ENCODE measurements at places on chromosomes 12 and 14. TPM values are rescaled to one million over a fixed set of nuclear protein-coding genes. Genes with fewer than 3 reads are reported as not detected.
A peak's percentile ranks its signal among the peaks of the same experiment; 100 is the strongest.

The RASSF8 gene
- 0.37 TPM for total RNA-seq

DNA sequence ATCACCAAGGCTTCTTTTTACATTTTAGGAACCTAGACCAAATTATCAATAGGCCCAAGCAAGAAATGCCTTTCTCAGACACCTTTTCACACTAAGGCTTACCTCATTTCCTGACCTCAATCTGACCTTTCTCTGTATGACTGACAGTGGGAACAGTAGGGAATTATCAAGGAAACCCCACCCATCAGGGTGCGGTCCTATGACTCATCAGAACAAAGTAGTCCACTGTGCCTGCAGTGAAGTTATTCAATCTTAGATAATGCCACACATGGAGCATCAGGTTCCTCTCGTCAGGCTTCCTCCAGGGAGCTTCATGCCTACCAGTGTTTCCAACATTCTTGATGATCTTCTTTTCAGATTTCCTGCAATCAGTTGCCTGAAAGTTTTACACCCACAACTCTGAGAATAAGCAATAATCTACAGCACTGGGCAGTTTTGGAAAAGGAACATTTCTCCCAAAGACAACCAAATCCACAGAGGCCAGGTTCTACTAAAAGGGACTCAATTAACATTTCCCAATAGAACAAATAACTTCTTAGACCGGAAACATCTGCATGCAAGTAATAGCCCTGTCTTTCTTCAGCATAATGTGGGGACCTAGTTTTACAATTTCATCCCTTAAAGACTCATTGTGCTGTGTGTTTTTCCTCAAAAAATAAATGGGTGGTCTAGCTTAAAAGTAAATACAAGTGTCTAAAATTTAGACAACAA, 35.9 kb upstream of the TMTC2 start:
- H3K36me3 ChIP-seq: no peaks in the 10 kb centered on the region
- peak; percentile 70 for DNase-seq
- H3K4me1 ChIP-seq: peaks cover 11% of the 10 kb centered on the region
- no peak overlapping the region for H3K4me3 ChIP-seq
- no peaks in the 10 kb centered on the region for H3K27me3 ChIP-seq

DNA sequence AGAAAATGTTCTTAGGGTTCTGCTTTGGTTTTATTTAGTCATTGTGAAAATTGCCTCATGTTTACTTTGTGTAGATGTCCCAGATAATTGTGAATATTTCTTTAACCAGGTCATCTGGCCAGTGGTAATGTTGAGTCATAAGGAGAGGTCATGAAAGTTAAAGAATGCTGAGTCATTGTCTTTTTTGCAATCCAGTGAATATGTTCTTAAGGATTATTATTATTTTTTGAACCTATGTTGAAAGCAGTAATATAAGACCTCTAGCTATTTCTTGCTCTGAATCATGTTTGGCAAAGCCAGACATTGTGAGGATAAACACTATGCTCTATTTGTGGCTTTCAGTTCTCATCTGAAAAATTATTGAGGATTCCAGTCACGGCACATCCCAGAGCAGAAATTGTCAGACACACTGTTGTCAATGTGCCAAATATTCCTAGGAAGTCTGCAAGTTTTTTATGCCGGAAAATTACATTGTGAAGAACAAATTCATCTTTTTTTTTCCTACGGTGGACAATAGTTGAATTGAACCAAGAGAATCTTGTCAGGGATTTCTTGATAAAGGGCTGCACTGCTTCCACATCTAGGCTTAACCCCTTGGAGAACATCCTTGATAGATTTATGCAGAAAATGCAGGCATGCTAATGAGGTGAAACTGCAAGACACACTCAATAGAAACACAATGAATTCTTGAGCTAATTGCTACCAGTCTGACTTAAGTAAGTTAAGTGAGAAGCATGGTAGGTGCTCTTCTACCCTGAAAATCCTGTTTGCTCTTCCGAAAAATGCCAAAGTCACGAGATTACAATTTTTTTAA, 369.6 kb downstream of the ATP23 start:
- H3K27me3 ChIP-seq: no peaks in the 10 kb centered on the region
- H3K4me3 ChIP-seq: no peak overlapping the region
- DNase-seq: no peak
- H3K4me1 ChIP-seq: no peaks in the 10 kb centered on the region
- H3K27ac ChIP-seq: no peak overlapping the region

The CMKLR1 gene
- not detected for total RNA-seq

The GALNT6 gene
- total RNA-seq: 12.8 TPM

DNA sequence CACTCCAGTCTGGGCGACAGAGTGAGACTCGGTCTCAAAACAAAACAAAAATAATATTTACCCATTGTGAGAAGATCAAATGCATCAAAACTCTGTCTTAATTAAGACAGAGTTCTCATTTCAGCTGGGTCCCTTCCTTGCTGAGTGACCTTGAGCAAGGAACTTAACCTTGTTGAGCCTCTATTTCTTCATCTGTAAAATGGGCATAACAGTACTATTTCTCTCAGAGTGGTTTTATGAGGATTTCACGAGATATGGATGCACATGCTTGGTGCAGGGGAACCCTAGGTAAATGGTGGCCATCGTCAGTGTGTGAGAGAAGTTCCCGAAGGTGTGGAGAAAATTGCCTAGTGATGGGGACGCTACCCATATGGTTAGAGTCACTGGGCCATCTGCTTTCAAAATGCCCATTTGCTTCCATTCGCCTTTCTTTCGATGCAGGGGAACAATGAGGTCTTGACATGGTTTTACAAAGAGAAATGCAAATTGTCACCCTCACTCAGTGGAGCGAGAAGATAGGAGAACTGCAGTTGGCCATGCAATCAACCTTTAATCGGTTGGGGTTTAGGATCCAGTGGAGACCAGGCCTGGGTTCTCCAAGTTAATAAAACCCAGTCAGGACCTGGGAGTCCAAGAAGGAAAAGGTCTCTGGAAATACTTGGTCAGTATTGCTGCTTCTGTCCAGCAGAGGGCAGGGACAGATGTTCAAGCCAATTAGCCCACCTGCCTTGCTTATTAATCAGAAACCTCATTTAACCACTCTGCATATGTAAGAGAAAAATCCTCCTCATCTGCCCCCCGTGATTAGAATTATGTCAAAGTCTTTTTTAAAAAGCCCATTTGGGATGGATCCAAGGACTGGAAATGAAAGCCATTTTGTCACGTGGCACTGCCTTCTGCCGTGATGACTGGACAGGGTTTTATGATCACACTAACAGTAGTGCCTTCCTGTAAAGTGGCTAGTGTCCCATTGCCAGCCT, 37.2 kb downstream of the CFAP251 start:
- peaks cover 7% of the 10 kb centered on the region for H3K27me3 ChIP-seq
- no peak for DNase-seq
- no peak overlapping the region for H3K4me3 ChIP-seq
- H3K36me3 ChIP-seq: no peaks in the 10 kb centered on the region

GRCh38 chr12:6189028-6189427, 11.2 kb upstream of the CD9 start:
- peaks cover 41% of the 10 kb centered on the region for H3K27me3 ChIP-seq
- no peak overlapping the region for H3K4me3 ChIP-seq
- H3K27ac ChIP-seq: no peak overlapping the region
- no peaks in the 10 kb centered on the region for H3K36me3 ChIP-seq
- no peaks in the 10 kb centered on the region for H3K4me1 ChIP-seq

DNA sequence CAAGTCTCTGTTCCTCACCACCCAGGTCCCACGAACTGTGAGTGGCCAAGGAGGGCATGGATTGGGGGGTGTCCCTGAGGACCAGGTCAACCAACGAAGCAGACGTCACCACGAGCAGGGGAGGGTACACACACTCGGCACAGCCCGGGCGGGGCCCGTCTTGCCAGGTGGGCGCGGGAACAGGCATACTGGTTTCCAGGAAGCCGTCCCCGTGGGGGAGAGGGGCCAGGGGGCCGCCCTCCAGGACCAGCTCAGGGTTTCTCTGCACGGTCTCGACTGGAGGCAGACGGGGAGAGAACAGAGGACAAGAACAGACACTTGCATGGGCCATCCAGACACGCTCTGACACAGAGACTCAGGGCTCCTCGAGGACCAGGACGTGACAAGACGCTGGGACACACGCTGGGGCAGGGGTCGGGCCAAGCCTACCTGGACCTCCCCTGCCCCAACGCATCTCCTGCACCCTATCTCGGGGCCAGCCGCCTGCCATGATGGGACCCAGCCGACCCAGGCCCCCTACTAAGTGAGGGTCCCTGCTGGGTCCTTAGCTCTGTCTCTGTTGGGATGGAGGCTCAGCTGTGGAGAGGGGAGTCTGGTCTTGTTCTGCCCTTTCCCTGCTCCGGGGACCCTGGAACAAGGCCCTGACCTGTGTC, 11.3 kb downstream of the ARL6IP4 start:
- DNase-seq: no peak
- H3K4me1 ChIP-seq: peaks cover 3% of the 10 kb centered on the region
- H3K36me3 ChIP-seq: peaks cover 2% of the 10 kb centered on the region
- H3K27ac ChIP-seq: no peak overlapping the region
- no peak overlapping the region for H3K4me3 ChIP-seq

The TESPA1 gene
- 168 TPM for total RNA-seq

The GLS2 gene
- total RNA-seq: 2.4 TPM

- H3K4me3 ChIP-seq: no peak within 1 kb of the TSS
- no peak for DNase-seq
- H3K27ac ChIP-seq: no peak within 1 kb of the TSS
- no peaks in the 10 kb centered on the region for H3K4me1 ChIP-seq
Observed at GRCh38 chr12:77830583-77831351, at the start of gene NAV3. NAV3 (plus strand) TSS chr12:77830894; CDS start chr12:77831462, 568 bp downstream.

DNA sequence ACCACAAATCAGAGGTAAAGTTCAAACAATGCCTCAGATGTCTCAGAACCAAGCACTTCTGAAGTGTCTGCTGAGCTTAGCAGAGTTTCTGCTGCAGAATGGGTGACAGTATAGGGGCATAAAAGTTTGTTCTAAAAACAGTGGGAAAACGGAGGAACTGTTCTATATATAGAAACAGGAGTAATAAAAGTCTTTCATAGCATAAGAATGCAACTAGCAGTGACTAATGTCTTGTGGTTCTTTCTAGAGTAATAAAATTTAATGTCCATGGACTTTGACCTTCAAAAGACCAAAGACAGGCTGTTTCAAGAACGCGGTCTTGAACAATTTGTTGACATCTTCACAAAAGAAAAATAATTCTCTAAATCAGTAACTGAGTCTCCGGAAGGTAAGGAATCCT, 107.5 kb upstream of the FAR2 start:
- H3K27me3 ChIP-seq: peaks cover 5% of the 10 kb centered on the region
- no peak overlapping the region for H3K27ac ChIP-seq
- H3K36me3 ChIP-seq: no peaks in the 10 kb centered on the region
- no peak overlapping the region for H3K4me3 ChIP-seq

The TRIAP1 gene
- total RNA-seq: 57.5 TPM

All from activated CD4-positive, alpha-beta T cell treated with anti-CD3 and anti-CD28 coated beads, Interleukin-2, amount 10 ng/mL, durations not matched to agents 24 days and 14 days (primary cell).